ENCODE measurements at places on chromosomes 4 and X.
A peak's percentile ranks its signal among the peaks of the same experiment; 100 is the strongest.

GRCh38 chr4:142663828-142664227 is 182.3 kb downstream of the INPP4B start:
- no peak for DNase-seq

DNA sequence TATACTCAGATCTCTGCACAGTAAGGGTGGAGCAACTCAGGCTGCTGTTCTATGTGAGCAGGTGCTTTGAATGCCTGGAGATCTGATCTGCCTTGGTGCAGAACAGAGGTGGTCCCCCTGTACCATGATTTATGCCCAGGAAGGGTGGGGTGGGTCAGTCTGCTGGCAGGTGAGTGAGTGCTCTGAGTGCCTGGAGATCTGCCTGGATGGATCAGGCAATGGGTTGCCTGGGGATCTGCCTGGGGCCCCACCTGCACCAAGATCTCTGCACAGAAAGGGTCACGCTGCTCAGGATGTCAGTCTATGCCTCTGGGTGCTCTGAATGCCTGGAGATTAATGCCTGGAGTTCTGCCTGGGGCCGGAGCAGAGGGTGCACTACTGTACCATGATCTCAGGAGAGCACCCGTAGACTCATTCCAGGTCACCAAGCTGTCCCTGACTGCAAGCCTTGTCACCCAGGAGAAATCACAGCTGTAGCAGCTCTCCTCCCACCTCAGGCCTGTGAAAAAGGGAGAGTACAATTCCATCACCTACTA is 342.9 kb downstream of the GBA3 start:
- no peak for DNase-seq

DNA sequence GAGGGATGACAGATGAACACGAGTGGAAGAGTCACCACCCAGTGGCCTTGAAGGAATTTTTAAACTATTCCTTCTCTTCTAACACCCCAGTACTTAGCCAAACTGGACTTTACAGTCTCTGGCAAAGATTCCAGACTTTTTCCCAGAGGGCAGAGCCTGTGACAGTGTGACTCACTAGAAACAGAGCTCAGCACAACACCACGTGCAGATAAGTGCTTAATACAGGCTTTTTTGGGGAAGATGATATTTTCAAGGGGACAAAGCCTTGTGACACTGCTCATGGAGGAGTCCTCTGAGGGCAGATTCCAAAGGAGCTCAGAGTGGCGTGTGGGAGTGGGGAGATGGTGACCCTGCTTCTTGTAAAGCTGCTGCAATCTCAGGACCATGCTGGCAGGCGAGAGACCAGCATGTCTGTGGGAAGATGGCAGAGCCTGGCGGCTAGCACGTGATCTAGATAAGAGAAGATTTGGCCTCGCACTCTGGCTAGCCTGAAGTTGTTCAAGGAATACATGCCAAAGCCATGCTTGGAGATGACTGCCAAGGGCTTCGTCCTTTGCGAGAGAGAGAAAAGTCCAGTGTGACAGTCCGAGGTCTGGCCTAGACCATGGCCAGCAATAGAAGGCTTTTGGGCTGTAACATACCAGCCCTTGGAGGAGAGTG is 2.4 kb downstream of the RAB33A start:
- no peak for DNase-seq

GRCh38 chr4:74109870-74110605 is 11.0 kb upstream of the CXCL2 start:
- DNase-seq = no peak

DNA sequence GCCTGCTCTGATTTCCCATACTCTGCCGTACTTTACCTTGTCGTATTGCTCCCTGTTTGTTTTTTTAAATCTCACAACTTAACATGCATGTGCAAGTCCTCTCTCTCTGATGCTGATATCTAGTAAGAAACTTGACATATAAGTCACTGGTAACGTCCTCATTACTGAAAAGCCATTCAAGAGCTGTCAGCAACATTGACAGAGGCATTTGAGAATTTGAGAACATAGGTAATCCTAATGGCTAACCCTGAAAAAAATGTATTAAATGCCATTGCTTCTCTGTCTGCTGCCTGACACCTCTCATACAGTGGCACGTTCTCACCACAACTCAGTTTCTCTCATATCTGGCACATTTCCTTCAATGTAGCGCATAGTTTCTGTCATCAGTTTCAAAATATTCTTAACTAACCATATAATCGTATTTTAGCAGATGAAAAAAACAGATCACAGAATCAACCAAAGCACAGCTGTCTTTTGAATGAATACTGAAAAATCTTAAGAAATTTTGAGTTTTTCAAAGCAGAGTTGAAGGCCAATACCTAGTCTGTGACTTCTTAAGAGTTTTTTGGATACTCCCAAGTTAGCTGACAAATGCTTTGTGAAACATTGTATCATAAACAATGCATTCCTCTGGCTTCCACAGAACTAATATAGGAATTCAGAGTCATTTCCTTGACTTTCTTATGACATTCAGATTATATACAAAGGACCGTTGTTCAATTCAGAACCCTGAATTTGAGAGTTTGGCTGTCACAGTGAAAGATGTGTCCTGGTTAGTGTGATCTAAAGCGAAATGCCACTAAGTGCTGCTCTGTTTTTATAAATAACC is 996.4 kb downstream of the C4orf33 start:
- no peak for DNase-seq

DNA sequence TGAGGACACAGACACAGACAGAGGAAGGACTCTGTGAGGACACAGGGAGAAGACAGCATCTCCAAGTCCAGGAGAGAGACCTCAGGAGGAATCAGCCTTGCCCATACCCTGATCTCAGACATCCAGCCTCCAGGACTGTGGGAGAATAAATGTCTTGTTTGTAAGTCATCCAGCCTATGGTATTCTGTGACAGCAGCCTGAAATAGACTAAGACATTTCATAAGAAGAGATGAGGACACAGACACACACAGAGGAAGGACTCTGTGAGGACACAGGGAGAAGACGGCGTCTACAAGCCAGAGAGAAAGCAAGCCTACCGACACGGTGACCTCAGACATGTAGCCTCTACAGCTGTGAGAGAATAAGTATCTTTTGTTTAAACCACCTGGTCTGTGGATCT is 112.1 kb downstream of the DHRSX start:
- no peak for DNase-seq

GRCh38 chrX:151984902-151985301 is 10.4 kb upstream of the GABRE start:
- DNase-seq = no peak

- DNase-seq = no peak
These were observed 413.2 kb downstream of the PPARGC1A start for GRCh38 chr4:23476515-23477090.

GRCh38 chr4:2138846-2139500 is 79.8 kb downstream of the NAT8L start:
- DNase-seq = no peak

DNA sequence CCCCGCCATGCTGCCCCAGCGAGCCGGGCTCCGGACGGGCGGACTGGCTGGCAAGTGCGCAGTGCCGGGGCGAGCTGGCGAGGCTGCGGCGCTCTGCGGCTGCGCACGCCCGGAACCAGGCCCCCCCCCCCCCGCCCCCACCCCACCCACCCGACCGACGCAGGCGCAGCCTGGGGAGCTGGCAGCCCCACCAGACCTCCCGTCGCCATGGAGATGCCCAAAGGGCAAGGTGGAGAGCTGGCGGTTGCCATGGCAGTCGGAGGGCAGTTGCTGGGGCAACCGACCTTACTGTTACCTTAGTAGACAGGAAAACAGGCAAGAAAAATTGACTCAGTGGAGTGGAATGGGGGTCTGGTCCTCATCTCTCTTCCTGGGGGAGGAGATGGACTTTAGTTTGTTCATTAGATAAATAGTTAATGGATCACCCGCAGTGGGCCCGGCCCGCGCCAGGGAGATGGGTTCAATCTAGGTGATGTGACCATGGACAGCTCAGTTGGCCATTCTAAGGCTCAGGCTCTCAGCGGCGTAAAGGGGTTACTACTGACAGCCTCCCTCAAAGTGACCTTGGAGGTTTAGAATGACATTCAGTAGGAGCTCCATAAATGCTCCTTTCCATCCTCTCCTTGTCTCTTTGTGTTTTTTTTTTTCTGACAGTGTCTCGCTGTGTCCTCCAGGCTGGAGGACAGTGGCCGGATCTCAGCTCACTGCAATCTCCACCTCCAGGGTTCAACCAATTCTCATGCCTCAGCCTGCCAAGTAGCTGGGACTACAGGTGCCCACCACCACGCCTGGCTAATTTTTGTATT is at the start of gene PCSK1N:
Gene PCSK1N (minus strand): TSS at position 87 of the 806 bp plus-strand sequence. CDS start 78 bp downstream, at position 9.
- peak; percentile 51 for DNase-seq

DNA sequence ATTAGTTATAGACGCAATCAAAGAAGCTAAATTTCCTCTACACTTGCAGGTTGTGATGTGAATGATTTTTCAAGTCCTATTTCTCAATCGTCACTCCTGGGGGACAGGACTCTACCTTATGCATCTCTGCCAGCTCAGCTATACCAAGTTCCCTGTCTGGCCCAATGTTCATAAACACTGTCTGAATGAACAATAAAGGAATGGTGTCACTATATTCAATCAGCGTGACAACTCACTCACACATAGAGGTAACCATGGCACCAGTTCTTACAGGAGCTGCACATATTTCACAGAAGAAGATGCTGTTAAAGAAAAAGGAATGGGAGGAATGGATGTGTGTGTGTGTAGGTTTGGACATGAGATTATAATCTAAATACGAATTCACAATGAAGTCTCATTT is 280.6 kb downstream of the PPP1R2C start:
- no peak for DNase-seq

DNA sequence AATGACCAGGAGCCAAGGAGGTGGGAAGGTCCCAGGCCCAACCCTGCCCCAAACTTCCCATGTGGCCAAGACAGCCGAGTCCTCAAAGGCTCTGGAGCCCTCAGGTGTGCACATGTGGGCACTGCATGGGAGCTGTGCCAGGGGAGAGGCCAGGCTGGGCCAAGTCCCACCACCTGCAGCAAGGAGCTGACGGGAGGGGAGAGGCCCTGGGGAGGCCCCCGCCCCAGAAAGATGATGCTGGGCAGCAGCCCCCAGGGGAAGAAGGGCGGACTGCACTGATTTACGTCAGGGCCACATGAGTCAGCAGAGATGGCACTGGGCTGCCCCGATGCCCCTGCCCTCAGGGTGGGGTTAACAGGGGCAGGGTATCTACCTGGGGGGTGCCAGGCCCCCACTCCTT is 1.4 kb downstream of the L1CAM start:
- no peak for DNase-seq
